ENCODE measurements at places on chromosomes 3 and 15.

- DNase-seq, result no peak
Measured at GRCh38 chr15:101610611-101611000, 41.6 kb downstream of the TM2D3 start.

GRCh38 chr3:175893566-175893965 is 1034.4 kb downstream of the NAALADL2 start:
- DNase-seq, result no peak

DNA sequence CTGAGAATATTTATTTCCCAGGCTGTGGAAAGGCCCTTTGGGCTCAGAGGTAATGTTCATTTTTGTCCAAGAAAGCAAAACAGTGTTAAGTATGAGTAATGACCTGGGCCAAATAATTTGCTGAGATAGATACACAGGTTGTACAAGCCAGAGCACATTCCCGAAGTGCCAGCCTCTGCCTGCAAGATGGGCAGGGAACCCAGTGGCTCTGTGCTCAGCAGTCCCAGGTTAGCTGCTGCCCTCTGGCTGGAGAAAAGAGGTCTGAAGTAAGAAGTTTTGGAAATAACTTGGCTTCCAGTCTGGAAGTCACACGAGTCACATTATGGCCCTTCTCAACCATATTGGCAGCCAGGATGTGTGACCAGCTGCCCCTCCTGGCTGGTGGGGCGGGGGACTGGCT is 20.2 kb downstream of the MYZAP start:
- DNase-seq, result no peak

- no peak for DNase-seq
Measured at GRCh38 chr15:24856397-24857390, 98.1 kb upstream of the SNRPN start.

DNA sequence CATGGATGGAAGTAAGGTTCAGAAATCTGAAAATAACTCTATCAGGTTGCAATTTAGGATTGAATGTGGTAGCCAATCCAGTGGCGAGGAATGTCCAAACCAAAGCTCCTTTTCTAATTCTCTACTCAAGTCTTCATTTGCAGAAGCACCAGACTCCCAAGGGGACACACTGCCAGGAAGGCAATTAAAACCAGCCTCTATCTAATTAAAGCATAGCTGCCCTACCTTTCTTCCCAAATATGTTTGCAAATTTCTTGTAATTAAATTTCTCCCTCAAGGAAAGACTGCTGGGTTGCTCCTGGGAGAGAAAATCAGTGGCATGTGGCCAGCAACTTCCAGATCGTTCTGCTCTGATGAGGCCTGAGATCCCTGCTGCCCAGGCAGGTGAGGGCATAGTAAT is 153.4 kb upstream of the MCTP2 start:
- no peak for DNase-seq
